ENCODE measurements at places on chromosomes 4 and X.

GRCh38 chr4:38590046-38590445 lies 74.0 kb upstream of the KLF3 start:
- H3K4me3 ChIP-seq: no peak overlapping the region
- no peak for DNase-seq
- no peaks in the 10 kb centered on the region for H3K4me1 ChIP-seq
- H3K36me3 ChIP-seq: no peaks in the 10 kb centered on the region
- H3K27me3 ChIP-seq: peaks cover 10% of the 10 kb centered on the region

- H3K27ac ChIP-seq: no peak overlapping the region
- no peaks in the 10 kb centered on the region for H3K4me1 ChIP-seq
- no peaks in the 10 kb centered on the region for H3K27me3 ChIP-seq
Observed at GRCh38 chr4:52880994-52881393, 18.9 kb downstream of the RASL11B start.

DNA sequence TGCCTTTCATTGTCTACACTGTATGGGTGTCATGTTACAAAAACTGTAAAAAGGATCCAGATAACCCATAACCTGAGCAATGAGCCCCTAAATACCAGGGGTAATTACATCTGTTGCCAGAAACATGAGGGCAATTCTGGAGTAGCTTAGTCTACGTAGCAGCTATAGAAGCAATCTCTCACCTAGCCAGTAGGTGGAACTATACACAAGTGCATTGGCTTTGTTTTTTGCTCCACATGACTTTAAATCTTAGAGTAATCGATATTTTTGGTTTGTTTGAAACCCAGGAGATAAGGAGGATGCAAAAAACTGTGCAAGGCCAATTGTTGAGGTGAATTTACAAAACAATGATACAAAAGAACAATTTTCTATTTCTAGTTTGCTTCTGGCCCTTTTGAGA lies 57.5 kb downstream of the GPR82 start:
- H3K4me3 ChIP-seq: no peak overlapping the region
- H3K27me3 ChIP-seq: no peaks in the 10 kb centered on the region
- H3K36me3 ChIP-seq: peaks cover 6% of the 10 kb centered on the region
- DNase-seq: peak; percentile 19
- peaks cover 5% of the 10 kb centered on the region for H3K4me1 ChIP-seq

DNA sequence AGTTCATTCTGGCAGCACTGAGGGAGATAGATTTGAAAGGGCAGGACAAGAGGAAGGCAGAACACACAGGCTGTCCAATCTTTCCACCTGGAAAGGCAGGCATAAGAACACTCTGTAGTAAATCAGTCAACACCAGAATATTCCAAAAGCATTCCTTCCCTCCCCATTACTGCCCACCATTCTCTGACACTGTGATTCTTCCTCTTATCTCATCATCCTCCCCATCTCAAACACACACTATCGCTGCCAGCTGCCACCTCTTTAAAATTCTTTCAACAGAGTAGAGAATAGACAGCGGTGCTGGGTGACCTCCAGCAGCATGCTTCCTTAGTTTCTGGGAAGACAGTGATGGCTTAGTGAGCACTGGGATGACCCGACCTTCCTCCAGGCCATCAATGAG lies 53.7 kb upstream of the MYOZ2 start:
- no peak for DNase-seq
- H3K4me1 ChIP-seq: peaks cover 8% of the 10 kb centered on the region
- H3K27ac ChIP-seq: no peak overlapping the region
- H3K36me3 ChIP-seq: no peaks in the 10 kb centered on the region

- no peak overlapping the region for H3K4me3 ChIP-seq
- H3K4me1 ChIP-seq: no peaks in the 10 kb centered on the region
- peaks cover 6% of the 10 kb centered on the region for H3K27me3 ChIP-seq
- H3K36me3 ChIP-seq: no peaks in the 10 kb centered on the region
- DNase-seq: no peak
- no peak overlapping the region for H3K27ac ChIP-seq
Observed at GRCh38 chrX:153400146-153401132, 711 bp downstream of the PNMA6E start.

- DNase-seq: peak; percentile 86
- peaks cover 23% of the 10 kb centered on the region for H3K4me1 ChIP-seq
- H3K36me3 ChIP-seq: no peaks in the 10 kb centered on the region
Observed at GRCh38 chr4:90127223-90127705, at the start of gene CCSER1. Gene CCSER1 (plus strand): TSS chr4:90127394.

GRCh38 chrX:79081895-79082512 lies 62.5 kb upstream of the GPR174 start:
- H3K36me3 ChIP-seq: no peaks in the 10 kb centered on the region
- no peak overlapping the region for H3K27ac ChIP-seq
- H3K27me3 ChIP-seq: no peaks in the 10 kb centered on the region
- H3K4me1 ChIP-seq: peaks cover 7% of the 10 kb centered on the region
- peak; percentile 40 for DNase-seq
- H3K4me3 ChIP-seq: peak overlapping the region; percentile 11

GRCh38 chr4:139915037-139915436 lies 238.9 kb downstream of the MAML3 start:
- no peaks in the 10 kb centered on the region for H3K4me1 ChIP-seq
- H3K27ac ChIP-seq: no peak overlapping the region
- no peaks in the 10 kb centered on the region for H3K27me3 ChIP-seq
- no peak overlapping the region for H3K4me3 ChIP-seq
- DNase-seq: no peak
- no peaks in the 10 kb centered on the region for H3K36me3 ChIP-seq

DNA sequence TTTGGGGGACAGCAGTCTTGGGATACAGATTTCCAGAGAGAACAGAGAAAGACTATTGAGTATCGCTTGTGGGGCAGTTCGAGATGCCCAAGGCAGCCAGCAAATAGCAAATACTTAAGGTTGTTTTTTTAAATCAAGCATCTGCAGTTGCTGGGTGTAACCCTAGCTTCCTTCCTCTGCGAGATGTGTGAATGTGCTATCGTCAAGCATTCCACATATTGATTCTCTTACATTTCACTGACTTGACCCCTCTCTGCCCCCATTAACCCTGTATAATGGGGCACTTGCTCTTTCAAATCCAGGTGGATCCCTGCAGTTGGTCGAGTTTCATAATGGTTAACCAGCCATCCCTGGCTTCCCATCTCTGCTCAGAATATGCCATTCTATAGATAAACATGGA lies 23.5 kb downstream of the KCNE5 start:
- H3K4me1 ChIP-seq: peaks cover 4% of the 10 kb centered on the region
- no peak for DNase-seq
- H3K4me3 ChIP-seq: no peak overlapping the region
- H3K36me3 ChIP-seq: peaks cover 4% of the 10 kb centered on the region
- H3K27ac ChIP-seq: no peak overlapping the region
- H3K27me3 ChIP-seq: peaks cover 32% of the 10 kb centered on the region

- no peak overlapping the region for H3K27ac ChIP-seq
- H3K4me3 ChIP-seq: no peak overlapping the region
- no peak for DNase-seq
- no peaks in the 10 kb centered on the region for H3K36me3 ChIP-seq
Observed at GRCh38 chrX:3428792-3429191, 82.3 kb upstream of the MXRA5 start.

GRCh38 chrX:41616935-41617334 lies 71.8 kb upstream of the GPR34 start:
- no peak for DNase-seq
- no peaks in the 10 kb centered on the region for H3K27me3 ChIP-seq
- H3K4me1 ChIP-seq: no peaks in the 10 kb centered on the region
- no peak overlapping the region for H3K4me3 ChIP-seq
- no peaks in the 10 kb centered on the region for H3K36me3 ChIP-seq

DNA sequence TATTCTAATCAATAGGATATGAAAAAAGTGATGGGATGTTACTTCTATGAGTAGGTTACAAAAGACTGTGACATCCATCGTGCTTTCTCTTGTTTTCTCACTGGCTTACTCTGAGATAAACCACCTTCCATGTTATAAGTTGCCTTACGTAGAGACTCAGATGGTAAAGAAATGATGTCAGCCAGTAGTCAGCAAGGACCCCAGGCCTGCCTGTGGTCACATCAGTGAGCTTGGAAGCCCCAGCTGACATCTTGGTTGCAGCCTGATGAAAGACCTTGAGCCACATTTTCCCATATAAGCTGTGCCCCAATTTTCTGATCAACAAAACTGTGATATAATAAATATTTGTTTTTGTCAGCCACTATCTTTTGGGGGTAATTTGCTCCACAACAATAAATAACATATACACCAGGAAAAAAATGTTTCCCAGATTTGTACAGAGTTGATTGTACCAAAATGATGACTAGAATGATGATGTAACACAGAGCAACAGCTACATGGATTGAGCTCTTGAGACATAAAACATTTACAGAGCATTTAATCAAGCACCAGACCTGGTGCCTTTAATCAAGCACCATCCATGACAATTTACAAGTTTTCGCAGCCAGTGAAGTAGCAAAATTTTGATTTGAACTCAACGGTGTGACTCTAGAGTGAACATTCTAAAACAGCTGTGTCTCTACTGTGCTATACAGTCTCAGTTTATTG lies 11.2 kb upstream of the DCAF12L2 start:
- H3K36me3 ChIP-seq: no peaks in the 10 kb centered on the region
- DNase-seq: no peak
- H3K27ac ChIP-seq: no peak overlapping the region

DNA sequence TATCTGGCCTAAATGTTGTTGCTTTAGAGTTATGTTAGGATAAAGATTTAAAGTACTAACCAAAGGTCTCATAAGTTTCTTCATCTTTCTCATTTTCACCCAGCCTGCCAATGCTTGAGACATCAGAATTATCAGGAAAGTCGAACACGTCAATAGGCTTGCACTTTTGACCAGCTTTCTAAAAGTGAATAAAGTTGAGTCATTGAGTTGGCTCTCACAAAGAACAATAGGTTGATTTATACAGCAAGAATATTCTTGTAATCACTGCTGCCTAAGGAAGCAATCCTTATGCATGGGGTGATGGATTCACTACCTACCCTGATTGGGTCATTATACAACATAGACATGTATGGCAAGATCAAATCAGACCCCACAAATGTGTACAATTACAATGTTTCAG lies 5.0 kb downstream of the CENPU start:
- DNase-seq: no peak
- no peak overlapping the region for H3K4me3 ChIP-seq
- no peaks in the 10 kb centered on the region for H3K27me3 ChIP-seq
- peaks cover 16% of the 10 kb centered on the region for H3K4me1 ChIP-seq

- H3K27ac ChIP-seq: no peak overlapping the region
- no peaks in the 10 kb centered on the region for H3K36me3 ChIP-seq
- H3K27me3 ChIP-seq: no peaks in the 10 kb centered on the region
- no peak for DNase-seq
Observed at GRCh38 chrX:12162420-12162819, 24.1 kb downstream of the FRMPD4 start.

GRCh38 chr4:10656988-10657387 lies 27.6 kb downstream of the CLNK start:
- no peaks in the 10 kb centered on the region for H3K27me3 ChIP-seq
- no peak for DNase-seq
- peaks cover 10% of the 10 kb centered on the region for H3K4me1 ChIP-seq
- H3K4me3 ChIP-seq: no peak overlapping the region
- H3K27ac ChIP-seq: no peak overlapping the region
- no peaks in the 10 kb centered on the region for H3K36me3 ChIP-seq

DNA sequence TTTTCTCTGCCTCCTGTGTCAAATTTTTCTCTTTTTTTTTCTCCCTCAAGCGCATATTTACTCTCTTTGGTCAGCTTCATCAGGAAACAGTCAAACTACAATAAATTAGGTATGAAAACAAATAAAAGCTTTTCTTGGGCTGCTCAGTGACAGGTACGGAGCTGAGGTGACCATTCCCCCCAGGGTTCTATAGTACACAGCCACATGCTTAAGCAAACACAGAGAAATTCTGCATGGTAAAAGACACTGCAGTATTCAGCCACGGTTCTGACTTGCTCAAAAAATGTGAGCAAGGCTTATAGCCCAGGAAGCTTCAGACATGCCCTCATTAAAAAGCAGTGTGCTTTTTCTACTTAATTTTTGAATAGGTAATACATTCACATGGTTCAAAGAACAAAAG lies 138.5 kb downstream of the GRIA3 start:
- H3K4me3 ChIP-seq: no peak overlapping the region
- no peak for DNase-seq
- H3K27me3 ChIP-seq: no peaks in the 10 kb centered on the region
- H3K4me1 ChIP-seq: no peaks in the 10 kb centered on the region

DNA sequence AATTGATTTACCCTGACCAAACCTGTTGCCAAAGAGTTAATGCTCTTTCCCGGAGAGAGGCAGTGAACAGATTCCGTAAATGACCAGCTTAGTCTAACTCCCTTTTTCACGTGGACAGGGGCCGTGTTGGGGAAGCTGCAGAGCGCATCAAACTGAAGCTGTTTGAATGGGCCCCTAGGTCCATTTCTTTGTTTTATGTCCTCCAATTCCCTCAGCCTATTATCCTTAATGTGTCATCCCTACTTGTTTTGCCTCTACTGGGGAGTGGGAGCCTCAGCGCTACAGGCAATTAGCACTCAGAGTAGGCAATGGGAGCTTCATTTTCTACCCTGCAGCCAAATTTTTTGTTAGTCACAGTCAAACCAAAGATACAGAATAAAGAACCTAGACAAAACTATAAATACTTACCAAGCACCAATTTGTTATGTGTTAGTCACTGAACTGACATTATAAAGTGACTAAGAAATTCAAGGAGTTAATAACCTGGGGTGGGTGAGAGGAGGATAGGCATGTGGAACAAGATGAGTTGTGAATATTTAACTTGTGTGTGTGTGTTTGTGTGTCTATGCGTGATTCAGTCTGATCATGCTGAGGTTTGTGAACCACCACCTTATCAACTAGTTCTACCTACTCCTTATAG lies 417.4 kb downstream of the PACRGL start:
- H3K27ac ChIP-seq: no peak overlapping the region
- H3K27me3 ChIP-seq: no peaks in the 10 kb centered on the region
- H3K4me1 ChIP-seq: no peaks in the 10 kb centered on the region

GRCh38 chrX:30414144-30414543 lies 105.0 kb upstream of the NR0B1 start:
- H3K27ac ChIP-seq: no peak overlapping the region
- no peaks in the 10 kb centered on the region for H3K27me3 ChIP-seq
- H3K36me3 ChIP-seq: no peaks in the 10 kb centered on the region
- DNase-seq: no peak
- H3K4me1 ChIP-seq: no peaks in the 10 kb centered on the region

DNA sequence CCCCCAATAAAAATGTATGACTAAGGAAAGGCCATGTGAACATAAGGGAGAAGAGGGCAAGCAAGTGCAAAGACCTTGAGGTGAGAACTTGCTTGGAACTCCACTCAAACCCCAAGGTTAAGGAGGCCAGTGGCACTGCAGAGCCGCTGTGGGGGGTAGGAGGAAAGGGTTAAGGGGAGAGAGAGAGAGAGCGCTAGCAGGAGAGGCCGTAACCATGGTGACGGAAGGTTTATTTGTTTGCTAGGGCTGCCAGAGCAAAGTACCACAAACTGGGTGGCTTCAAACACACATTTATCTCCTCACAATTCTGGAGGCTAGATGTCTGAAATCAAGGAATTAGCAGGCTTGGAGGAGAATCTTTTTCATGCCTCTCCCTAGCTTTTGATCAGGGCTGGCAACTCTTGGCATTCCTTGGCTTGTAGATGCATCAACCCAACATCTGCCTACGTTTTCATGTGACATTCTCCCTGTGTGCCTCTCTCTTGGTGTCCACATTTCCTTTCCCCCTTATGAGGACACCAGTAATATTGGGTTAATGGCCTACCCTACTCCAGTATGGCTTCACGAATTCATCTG lies 35.2 kb downstream of the SMIM20 start:
- DNase-seq: no peak
- no peaks in the 10 kb centered on the region for H3K36me3 ChIP-seq
- H3K27ac ChIP-seq: no peak overlapping the region
- H3K27me3 ChIP-seq: peaks cover 48% of the 10 kb centered on the region
- H3K4me1 ChIP-seq: no peaks in the 10 kb centered on the region

- H3K4me3 ChIP-seq: no peak overlapping the region
- no peak for DNase-seq
- peaks cover 4% of the 10 kb centered on the region for H3K4me1 ChIP-seq
- H3K36me3 ChIP-seq: no peaks in the 10 kb centered on the region
- peaks cover 4% of the 10 kb centered on the region for H3K27me3 ChIP-seq
- peak overlapping the region; percentile 12 for H3K27ac ChIP-seq
Observed at GRCh38 chrX:3788494-3789233, 75.2 kb upstream of the PRKX start.

Data from naive B cell (primary cell).